ENCODE measurements at places on chromosomes 2 and 18.

- no peak for DNase-seq
These were observed 1409.3 kb upstream of the CDH2 start for GRCh38 chr18:29586210-29586609.

DNA sequence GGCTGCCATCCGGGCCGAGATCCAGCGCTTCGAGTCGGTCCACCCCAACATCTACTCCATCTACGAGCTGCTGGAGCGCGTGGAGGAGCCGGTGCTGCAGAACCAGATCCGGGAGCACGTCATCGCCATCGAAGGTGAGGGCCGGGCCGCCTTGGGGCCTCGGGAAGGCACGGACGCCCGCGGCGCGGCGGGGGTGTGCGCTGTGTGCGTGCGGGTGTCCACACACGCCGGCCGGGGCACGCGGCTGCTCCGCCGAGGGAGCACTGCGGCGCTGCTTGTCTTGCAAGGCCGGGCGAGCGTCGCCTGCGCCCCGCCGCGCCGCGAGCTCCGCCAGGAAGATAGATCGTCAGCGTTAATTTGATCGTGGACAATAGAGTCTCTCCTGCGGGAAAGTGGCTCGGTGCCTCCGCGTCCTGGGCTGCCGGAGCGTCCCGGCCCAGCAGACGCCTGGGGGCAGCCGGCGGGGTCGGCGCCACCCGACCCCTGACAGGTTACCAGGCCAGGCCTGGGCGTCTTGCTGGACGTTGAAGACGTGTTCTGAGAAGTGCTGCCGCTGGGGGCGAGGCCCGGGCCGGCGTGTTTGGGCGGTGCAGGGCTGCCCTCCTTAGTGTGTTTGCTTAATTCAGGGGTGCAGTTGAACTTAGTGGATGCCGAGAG lies 1.0 kb downstream of the AGAP1 start:
- peak; percentile 25 for DNase-seq

DNA sequence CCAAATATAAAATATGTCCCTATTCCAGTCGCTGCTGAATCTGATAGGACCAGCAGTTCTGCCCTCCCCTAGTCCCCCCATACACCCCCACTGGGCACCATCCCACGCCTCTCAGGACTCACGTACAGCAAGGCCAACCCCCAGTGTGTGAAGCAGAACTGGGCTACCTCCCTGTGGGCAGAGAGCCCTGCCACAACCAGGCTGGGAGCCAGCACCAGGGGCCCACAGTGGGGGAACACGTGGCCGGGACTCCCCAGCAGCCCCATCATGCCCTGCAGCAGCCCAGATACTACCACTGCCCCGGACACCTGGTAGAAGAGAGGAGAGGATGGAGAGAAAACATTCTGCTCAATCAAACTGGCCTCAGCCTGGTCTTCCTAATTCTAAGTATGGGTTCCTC lies 1.3 kb downstream of the SLC23A3 start:
- DNase-seq, result no peak

- no peak for DNase-seq
These were observed 124.6 kb downstream of the SPOPL start for GRCh38 chr2:138626148-138626547.

DNA sequence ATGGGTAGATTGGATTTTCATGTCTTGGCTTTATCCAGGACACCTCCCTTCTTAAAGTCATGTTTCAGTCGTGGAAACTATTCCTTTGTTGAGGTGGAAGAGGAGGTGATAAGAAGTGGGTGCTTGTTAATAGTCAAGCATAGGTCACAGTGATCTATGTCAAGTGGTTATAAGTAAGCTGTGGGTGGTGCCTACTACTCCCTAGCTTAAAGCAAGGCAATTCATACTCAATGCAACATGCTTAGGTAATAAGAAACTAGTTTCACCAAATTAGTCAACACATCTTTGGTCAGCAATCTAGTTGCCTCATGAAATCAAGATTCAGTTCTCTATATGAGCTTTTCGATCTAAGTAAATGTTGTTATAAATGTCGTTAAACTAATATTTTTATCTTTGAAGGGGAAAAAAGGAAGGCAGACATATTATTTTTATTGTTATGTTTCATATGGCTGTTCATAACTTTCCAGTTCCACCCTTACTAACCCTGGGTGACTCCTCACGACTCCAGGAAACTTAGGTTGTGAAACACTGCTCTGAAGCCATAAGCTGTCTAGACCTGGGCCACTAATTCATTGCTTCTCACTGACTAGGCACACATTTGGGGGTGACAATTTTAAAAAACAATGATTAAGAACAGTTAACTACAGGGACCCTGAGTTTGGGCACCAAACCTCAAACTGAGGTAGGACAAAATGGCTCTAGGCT lies 5.8 kb upstream of the ABCB11 start:
- no peak for DNase-seq

DNA sequence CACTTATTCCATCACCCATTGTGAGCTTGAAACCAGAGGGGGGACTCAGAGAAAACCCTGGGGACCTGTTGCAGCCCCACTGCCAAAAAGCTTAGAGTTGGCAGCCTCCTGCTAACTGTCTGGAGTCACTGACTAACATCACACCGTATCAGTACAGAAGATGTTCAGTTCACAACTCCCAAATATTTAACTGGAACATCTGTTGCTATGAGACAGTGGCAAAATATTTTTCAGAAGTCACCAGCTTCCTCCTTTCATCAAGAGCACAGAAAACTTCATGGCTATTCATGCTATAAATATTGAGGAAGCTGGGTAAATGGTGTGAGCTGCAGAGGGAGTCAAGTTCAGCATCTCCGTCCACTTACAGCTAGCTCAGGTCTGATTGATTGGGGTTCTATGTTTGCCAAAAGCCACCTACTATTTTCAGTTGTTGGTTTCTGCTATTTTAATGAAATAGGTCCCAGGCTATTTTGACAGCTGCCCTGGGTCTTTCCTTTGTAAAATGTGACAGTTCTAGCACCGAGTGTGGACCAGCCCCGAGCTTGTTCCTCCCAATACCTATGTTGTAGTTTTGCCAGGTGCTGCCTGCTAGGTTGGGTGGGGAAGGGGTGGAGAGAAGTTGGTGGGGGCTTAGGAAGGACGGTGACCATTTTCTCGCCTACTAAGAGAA lies 9.8 kb downstream of the TUBB6 start:
- no peak for DNase-seq

DNA sequence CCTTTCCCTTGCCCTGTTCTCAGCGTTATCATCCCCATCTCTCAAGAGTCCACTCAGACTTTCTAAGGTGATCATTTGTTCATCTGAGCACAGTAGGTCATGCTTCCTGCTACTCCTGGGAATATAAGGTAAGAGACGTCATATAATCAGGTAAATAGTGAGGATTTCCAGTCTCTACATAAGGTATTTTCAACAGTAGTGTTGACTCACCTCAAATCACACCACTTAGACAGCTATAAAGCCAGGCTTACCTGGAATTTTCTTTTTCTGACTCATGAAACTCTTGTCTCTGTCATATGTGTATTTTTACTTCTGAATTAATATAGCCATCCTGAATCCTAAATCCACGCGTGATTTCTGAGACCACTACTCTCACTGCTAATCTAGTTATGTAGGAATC lies 443.2 kb downstream of the ARHGAP15 start:
- no peak for DNase-seq

DNA sequence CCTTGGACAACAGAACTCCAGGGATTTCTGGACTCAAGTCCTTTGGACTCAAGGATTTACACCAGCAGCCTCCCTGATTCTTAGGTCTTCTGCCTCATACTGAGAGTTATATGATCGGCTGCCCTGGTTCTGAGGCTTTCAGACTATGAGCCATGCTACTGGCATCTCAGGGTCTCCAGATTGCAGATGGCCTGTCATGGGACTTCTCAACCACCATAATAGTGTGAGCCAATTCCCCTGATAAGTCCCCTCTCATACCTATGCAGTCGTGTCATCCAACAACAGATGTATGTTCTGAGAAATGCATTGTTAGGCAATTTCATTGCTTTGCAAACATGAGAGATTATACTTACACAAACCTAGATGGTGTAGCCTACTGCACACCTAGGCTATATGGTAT lies 61.4 kb upstream of the MSTN start:
- no peak for DNase-seq

- DNase-seq, result no peak
These were observed 8.4 kb downstream of the SCLY start for GRCh38 chr2:238069021-238069709.

Data from SHP77 (cell line).